Activated CD8-positive, alpha-beta memory T cell treated with anti-CD3 and anti-CD28 coated beads, Interleukin-2, amount 50 U/mL, for 4 hours (primary cell): ENCODE measurements at places on chromosomes 4 and X.

- no peak for DNase-seq
Observed at GRCh38 chr4:77146186-77147078, 10.6 kb upstream of the CCNG2 start.

- no peak for DNase-seq
Observed at GRCh38 chr4:70678383-70678999, 9.8 kb upstream of the UTP3 start.

DNA sequence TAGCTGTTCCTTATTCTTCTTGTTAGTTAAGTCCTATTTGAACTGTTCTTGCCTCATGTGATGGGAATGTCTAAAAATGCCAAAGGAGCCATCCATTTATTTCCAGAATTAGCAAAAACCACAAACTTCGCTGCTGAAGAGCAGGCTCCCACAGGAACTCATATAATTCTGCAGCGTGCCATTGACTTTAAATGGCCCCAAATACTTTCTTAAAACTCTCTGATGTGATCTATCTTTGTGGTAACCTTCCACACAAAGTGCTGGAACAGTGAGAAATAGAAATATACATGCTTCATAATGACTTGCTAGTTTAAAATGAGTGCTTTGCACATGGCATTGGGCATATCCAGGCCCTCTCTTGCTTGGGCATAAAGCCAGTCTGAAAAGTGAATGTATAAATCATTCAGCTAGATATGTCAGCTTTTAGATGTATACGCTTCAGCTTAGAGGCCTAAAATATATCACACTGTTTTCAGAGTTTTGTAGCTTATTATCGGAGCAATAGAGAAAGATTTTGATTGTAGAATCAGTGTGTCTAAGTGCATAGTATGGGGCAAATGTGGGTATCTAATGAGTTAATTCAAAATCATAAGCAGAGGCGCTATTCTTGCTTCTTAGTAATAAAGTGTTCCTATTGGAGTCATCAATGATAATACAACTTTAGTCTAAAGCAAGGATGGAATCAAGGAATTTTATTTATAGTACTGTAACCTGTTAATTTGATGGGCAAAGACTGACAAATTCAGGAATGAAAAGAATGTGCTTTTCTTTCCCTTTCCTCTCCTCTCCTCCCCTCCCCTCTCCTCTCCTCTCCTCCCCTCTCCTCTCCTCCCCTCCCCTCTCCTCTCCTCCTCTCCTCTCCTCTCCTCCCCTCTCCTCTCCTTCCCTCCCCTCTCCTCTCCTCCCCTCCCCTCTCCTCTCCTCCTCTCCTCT, 392.2 kb upstream of the ZFP42 start:
- DNase-seq, result no peak

DNA sequence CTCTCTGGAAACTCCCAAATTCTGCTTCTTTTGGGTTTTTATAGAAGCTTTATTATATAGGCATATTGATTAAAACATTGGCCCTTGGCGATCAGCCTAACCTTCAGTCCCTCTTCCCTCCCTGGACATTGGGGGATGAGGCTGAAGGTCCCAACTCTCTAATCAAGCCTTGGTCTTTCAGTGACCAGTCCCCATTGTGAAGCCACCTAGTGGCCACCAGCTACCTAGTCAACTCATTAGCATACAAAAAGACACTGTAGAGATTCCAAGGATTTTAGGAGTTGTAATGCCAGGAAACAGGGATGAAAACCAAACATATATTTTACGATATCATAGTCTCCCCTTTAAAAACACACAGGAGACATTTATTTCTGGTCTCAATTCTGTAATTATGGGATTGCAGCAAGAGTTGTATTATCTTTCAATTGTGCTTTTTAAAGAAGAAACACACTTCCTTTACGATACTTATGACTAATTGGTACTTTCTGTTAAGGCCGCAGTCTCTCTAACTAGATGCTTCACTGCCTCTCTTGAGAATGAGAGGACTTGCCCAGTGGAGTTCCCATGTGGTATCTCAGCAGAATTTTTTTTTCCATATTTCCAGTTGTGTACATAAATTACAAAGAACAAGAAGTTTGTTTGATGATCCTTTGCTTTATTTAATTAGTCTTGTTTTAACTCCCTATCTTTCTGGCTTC, 58.2 kb downstream of the WDR17 start:
- no peak for DNase-seq

DNA sequence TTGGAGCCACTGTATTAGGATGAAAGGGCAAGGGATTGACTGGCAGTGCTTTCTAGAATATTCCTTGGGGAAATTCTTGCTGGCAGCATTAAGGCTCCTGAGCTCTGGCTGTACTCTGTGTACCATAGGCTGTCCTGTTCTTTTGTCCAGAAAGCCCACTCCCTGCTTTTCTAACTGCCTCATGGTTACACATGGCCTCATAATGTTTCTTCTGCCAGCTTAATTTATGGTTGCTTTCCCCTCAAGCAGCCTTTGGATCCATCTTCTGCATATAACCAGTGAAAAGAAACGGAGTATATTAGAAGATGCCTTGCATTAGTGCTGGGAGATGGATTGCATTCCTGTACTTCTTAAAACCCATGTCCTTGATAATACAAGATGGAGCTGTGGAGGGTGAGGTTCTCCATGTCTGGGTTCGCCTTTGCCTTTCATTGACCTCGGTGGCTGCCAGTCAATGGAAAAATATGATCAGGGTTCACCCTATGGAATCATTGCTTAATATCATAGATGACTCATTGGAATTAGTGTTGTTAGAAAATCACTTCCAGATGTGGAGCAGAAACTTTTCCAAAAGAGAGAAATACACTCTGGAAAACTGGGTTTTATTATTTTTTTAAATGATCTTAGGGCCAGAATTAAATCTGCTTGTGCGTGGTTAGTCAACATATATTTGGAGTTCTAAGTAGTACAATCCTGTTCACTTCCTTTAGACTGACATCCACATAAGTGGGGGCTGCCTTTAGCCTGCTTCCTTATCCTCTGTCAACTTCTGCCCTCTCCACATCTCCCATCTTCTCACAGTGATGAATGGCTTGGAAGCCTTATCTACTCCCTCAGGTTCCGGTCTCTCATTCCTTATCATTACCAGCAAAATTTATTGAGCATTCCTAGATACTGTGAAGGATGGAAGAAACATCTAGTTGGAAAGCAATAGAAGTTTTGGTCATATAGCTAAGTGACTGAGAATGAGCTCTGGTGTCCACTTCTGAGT, 24.9 kb downstream of the DOCK11 start:
- DNase-seq, result no peak

GRCh38 chr4:85823295-85823694, 348.3 kb downstream of the ARHGAP24 start:
- DNase-seq, result no peak

- no peak for DNase-seq
Observed at GRCh38 chr4:122798101-122798500, 28.5 kb upstream of the FGF2 start.

- no peak for DNase-seq
Observed at GRCh38 chr4:76055016-76055415, 19.1 kb upstream of the CXCL11 start.

DNA sequence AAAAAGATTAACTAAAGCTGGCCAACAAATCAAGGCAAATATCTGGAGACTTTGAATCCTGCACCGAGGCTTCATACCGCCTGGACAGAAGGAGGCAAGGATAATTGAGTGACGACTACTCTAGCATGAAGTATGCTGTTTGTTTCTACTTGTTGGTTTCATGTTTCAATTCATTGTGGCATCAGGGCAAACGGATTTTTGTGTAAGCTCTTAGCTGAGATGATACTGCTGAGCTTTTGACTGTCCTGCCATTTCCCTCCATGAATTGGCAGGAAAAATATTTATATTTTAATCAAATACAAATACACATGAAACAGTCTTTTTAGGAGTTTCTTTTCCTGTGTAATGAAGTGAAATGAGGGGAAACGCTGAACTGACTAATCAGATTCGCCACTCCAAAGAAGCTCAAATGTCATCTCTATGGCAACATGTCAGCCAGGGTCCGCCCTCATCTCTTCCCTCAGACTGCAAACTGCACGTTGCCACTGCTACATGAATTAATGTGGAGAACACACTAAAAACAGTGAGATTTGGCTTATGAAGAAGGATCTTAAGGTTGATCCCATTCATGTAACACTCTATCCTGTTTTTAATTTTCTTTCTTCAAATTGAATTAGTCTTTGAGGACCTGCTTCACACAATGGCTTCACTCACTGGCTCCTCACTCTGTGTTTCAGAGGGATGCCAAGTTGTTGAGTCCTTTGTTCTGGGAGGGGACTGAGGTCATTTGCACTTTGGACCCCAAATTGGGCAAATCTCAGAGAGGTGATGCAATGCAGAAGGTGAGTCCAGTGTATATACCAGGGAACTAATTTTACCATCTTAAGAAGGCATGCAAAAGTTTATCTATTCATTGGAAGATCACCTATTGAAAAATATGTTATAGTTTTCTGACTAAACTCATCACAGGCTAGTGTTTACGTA, 149.6 kb upstream of the MID1 start:
- DNase-seq, result no peak

DNA sequence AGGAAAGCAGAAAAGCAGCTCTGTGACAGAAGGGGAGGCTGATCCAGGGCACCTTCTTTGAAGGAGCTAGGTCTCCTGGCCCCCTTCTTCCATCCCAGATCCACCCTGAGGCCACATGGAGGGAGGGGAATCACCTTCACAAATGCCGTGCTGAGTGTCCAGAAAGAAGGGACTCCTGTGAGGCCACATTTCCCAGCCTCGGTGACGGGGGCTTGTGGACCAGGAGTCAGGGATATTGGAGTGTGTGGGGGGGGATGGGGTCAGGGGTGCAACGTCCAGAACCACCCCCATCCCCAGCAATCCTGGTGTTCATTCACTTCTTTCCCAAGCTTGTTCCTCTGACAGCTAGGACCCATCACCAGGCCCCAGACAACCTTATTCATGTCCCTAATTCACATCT, 4.7 kb downstream of the TIMM17B start:
- no peak for DNase-seq

GRCh38 chr4:55931833-55932232, 16.9 kb upstream of the CEP135 start:
- no peak for DNase-seq

DNA sequence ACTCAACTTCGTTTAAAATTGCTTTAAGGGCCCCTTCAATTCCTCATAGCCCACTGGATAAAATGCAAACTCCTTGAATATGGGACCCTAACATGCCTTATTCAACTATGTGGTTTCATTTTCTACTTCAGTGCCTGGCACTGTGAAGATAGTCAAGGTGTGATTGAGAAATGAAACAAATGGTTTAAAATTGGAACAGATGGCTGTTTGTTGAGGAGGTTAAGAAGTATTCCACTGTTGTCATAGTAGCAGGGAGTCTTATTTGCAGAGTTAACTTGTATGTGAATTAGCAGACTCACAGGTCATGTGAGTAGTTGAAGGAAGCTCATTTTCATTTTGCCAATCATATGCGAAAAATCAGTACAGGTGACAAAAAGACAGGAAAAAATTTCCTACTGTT, 593.3 kb downstream of the KCTD8 start:
- DNase-seq, result no peak

GRCh38 chr4:108193886-108194672, 25.3 kb upstream of the LEF1 start:
- no peak for DNase-seq

- DNase-seq, result no peak
Observed at GRCh38 chr4:34766935-34767334, 1477.4 kb downstream of the ARAP2 start.

DNA sequence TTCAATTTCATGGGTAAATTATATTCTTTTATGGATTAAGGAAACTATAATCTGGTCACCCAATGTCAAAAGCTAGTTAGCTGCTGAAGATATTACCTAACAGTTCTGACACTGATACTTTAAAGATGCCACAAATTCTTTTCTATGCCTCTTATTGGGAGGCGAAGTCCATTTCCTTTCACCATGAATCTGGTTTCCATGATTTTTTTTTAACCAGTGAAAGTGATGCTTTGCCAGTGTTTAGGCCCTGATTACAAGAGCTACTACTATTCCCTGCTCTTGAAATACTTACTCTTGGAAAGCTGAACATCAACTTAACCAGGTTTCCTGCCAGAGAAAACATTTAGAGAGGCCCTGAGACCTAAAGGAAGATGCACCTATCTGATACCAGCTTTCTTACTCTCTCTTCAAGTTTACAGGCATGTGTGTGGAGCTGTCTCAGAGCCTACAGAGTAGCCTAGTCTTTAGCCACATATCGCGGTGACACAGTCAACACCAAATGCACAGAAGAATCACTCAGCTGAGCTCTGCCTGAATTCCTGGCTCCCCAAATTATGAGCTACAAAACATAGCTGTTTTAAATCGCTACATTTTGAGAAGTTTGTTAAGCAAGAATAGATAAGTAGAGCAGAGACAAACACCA, 1280.8 kb downstream of the PCDH7 start:
- DNase-seq, result no peak

DNA sequence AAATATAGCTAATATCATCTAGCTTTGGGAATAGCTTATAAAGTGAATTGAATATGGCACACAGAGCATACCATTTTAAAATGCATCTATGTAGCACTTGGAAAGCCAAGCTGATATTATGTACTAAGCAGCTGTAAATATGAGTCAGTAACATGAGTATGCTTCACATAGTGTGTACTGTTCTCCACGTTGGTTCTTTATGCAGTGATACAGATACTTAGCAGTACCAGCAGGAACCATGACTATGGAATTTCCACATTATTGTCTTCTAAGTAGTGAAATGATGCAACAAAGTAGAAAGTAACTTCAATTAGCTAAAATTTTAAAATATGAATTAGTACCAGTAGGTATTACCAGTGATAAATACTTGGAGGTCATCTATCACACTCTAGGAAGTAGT, 320.1 kb downstream of the BMPR1B start:
- DNase-seq, result no peak

GRCh38 chr4:8585186-8585585, 5.0 kb downstream of the GPR78 start:
- no peak for DNase-seq

GRCh38 chr4:13921805-13922204, 294.3 kb upstream of the BOD1L1 start:
- no peak for DNase-seq

GRCh38 chr4:4395849-4396627, 9.1 kb downstream of the NSG1 start:
- DNase-seq, result no peak

DNA sequence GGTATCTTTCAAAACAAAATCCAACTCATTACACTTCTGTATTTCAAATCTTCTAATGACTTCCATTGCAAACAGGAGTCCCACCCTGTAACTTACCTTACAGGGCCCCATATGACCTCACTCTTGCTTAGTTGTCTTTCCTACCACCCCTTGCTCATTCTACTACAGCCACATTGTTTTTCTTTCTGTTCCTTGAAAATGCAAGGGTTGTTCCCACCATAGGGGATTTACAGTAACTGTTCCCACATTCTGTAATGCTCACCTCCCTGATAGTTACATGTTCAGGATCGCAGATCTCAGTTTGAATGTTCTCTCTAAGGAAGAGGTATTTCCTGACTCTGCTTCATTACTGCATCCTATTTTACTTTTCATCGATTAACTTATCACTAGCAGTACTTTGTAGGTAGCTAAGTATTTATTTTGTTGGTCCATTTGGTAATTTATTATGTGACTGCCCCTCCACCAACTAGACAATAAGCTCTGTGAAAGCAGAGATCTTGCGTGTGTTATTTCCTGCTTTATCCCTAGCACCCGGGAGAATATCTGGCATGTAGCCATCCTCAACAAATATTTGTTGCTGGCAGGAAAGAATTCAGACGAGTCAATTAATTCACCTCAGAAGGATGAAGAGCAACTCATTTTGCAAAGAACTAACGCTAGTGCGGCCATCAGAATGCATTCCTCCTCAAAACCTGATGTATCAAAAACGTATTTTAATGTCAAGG, 21.4 kb downstream of the MAOB start:
- no peak for DNase-seq

GRCh38 chr4:24405926-24406325, 178.4 kb downstream of the DHX15 start:
- no peak for DNase-seq
